Stomach (tissue), 19 donors: ENCODE measurements at places on chromosomes 16 and 17. TPM values are rescaled to one million over a fixed set of nuclear protein-coding genes. Genes with fewer than 3 reads are reported as not detected.

Gene TNK1
- 8.8 TPM for total RNA-seq

DNA sequence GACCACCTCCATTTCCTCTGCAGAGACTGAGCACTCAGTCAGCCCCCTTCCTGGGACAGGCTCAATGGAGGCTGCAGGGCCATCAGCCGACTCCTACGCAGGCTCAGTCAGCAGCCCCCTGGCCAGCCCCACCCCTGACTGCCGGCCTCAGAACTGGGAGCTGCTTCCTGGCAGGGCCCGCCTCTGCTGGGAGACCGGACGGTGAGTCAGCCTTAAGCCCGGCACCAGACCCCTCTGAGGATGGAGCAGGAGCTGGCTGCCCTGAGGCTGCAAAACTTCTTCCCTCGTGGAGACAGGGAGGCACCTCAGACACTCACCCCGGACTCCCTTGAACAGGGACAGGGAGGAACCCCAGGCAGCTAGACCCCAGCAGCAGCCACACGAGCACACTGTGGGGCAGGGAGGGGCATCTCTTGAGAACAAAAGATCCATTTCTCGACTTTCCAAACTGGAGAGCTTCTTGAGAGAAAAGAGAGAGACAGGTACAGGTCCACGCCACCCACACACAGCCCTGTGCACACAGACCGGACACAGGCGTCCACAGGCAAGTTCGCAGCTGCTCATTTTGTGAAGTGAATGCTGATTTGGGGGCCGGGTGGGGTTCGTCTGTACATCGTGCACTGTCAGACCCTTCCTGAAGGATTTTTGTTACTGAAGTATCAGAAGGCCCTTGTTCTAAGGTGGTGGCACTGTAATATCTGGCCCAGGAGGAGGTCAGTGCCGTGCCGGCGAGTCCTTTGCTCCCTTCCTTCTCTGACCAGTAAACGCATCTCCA lies 1.3 kb upstream of the TUBB3 start:
- peak; percentile 91 for DNase-seq

DNA sequence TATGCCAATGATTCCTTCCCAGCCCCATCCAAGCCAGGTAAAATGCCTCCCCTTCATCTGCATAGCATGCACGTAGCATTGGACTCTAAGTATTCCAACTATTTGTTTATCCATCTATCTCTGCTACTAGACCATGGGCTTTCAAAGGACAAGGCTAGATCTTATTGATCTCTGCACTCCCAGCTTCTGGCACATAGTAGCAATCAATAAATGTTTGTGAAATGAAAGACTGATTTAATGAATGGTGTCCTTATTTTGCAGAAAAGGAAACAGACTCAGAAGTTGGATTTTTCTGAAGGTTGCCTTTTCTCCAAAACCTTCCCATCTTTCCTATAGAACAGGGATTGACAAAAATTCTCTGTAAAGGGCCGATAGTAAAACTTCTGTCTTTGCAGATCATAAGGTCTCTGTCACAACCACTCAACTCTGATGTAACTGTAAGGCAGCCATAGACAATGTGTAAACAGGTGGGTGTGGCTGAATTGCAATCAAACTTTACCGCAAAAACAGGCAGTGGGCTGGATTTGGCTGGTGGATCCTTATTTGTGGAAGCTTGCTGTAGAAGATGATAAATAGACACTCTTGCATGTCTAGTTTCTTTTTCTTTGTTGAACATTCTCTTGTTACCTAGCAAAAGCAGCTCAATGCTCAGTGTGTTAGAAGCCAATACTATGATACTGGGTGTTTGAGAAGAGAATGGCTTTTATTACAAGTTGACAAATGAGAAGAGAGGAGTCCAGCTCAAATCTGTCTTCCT lies 7.6 kb upstream of the CMTR2 start:
- DNase-seq: no peak

- no peak for DNase-seq
Measured at GRCh38 chr17:81960130-81960958, 643 bp downstream of the NOTUM start.
